ENCODE measurements at places on chromosomes 3 and 15.

DNA sequence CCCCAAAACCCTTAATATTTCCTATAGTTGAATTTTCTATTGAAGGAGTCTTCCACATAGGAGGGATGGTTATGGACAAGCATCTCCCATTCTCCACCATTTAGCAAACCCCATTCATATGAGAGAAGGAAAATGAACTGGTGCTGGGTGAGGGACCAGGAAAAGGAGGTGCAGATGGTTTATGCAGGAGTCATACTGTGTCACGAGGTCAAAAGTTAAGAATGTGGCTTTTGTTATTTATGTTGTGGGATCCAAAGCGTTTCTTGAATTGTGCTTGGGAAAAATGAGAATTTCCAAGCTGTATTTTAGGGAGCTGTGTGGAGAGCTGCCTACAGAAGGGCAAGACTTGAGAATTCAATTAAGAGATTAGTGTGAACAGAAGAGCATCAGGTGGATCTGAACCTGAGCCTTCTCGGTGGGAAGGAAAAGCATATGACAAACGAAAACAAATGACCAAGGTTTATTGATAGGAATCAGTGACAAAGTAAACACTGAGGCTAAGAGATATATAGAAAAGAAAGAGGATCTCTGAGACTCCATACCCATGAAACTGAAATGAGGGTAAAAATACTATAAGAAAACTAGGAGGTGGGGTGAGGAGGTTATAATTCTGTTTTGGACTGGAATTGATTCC, 473.3 kb upstream of the NR2F2 start:
- no peak overlapping the region for H3K27ac ChIP-seq
- no peak for ATAC-seq
- no peaks in the 10 kb centered on the region for H3K4me1 ChIP-seq
- H3K36me3 ChIP-seq: no peaks in the 10 kb centered on the region

DNA sequence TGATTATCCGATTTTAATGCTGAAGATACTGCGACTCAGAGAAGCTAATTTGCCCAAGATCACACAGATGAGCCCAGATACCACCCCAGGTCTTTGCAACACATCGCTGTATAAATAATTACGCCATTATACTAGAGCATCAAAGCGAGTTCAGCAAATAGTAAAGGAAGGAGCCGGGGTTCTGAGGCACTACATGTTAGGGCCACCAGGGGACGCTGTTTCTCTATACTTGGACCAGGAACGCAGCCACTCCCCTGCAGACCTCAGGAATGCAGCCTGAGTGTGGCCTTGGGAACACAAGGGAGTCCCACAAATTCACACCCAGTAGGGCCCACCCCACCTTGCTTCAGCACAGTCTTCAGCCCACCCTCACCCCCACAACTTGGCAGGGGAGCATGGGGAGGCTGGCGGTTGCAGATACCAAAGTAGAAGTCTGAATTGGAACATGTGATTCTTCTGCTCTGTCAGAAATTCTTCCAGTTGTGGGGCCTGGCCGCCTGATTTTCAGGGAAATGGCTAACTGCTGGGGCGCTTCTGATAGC, 57.8 kb upstream of the RYK start:
- H3K4me1 ChIP-seq: peaks cover 4% of the 10 kb centered on the region
- no peaks in the 10 kb centered on the region for H3K36me3 ChIP-seq
- H3K4me3 ChIP-seq: no peak overlapping the region
- H3K27ac ChIP-seq: no peak overlapping the region
- peaks cover 24% of the 10 kb centered on the region for H3K27me3 ChIP-seq

DNA sequence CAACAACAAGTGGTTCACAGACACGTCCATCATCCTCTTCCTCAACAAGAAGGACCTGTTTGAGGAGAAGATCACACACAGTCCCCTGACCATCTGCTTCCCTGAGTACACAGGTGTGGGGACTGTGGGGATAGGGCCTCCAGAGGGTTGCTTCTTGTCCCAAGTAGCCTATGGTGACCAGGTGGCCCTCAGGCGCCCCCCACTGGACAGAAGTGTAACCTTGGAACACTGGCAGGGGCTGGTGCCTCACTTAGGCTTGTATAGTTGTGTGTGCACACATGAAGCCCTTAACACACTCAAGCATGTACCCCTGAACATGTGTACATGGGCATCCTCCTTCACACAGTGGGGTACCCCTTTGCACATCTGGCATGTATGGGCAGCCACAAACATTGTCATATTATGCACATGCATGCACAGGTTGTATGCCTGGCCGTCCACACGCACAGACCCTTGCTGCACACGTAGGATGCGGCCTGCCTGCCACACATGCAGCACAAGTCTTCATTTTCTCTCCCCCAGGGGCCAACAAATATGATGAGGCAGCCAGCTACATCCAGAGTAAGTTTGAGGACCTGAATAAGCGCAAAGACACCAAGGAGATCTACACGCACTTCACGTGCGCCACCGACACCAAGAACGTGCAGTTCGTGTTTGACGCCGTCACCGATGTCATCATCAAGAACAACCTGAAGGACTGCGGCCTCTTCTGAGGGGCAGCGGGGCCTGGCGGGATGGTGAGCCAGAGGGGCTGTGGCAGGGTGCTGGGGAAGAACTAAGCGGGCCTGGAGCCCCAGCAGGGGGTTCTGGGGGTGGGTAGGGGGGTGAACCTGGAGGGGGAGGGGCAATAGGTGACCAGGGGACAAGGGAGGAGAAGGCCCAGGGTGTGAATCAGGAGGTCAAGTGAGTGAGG, 11.7 kb upstream of the SEMA3B start:
- ATAC-seq: no peak
- no peaks in the 10 kb centered on the region for H3K27me3 ChIP-seq
- peaks cover 75% of the 10 kb centered on the region for H3K36me3 ChIP-seq

DNA sequence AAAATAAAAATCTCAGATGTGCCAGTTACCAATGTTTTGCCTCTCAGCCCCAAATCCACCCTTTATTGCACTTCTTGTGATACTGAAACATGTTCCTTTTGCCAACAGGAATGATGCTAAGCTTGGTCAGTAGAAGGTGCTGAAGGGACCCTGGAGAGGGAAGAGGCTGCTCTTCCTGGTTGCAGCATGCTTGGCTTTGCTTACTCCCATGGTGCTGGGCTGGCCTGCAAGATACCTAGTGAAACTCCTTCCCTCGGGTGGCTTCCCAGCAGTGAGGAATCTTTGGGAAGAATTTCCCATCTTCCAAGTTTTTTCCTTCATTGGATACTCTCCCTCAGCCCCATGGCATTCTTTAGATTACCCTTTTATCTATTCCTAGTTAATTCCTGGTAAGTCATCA, 151.8 kb upstream of the TGFBR2 start:
- no peaks in the 10 kb centered on the region for H3K36me3 ChIP-seq
- H3K27me3 ChIP-seq: no peaks in the 10 kb centered on the region
- no peak overlapping the region for H3K27ac ChIP-seq
- ATAC-seq: no peak
- H3K4me1 ChIP-seq: no peaks in the 10 kb centered on the region
- H3K4me3 ChIP-seq: no peak overlapping the region

DNA sequence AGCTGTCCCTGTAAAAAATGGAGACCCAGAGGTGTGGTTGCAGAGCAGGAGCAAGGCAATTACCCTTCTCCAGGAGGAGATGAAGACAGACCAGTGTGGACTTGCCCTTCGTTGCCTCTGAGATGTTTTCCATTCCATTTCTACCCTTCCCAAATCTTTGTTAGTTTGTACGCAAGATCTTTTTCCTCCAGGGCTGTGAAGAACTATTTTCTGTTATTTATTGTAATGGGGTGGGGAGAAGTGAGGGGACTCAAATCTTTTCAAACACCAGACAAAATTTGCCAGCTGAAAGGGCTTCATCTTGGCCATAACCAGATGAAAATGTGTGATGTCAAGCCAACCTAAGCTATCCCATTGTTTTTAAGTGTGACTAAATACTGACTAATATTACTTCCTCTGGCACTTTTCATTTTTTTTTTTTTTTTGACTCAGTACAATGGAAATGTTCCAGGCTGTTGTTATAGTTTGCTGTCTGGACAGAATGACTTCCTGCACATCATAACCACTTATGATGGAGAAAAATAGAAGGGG, 271.3 kb upstream of the TPRG1 start:
- H3K4me1 ChIP-seq: no peaks in the 10 kb centered on the region
- ATAC-seq: peak; percentile 35
- H3K36me3 ChIP-seq: no peaks in the 10 kb centered on the region
- H3K27ac ChIP-seq: no peak overlapping the region

DNA sequence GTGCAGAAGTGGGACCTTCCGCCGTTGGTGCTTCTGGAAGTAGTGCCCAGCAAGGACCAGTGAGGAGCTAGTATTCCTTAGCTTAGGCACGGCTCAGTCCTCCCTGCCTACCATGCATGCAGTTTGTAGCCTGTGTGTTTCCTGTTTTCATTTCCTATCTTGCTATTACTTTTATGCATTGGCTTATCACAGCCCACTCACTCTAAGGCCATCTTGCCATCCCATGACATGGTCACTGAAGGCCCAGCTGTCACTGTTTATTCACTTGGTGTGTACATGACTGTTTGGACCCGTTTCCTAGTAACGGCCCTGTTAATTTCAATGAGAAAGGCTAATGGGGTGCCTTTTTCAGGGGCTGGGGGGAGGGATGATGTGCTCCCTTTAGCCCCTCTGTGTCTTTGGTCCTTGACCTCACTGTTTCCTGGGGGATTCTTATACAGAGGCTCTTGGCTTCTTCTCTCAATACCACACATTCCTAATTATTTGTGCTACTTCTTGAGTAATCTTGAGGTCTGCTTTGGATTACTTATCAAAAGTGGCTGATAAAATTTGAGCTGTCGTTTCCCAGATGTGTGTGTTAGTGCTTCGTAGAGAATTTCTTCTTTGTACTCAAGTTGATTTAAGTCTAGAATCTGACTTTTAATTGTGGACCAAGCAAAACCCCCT, 24.5 kb upstream of the TRAK1 start:
- ATAC-seq: no peak
- H3K27me3 ChIP-seq: no peaks in the 10 kb centered on the region
- H3K36me3 ChIP-seq: no peaks in the 10 kb centered on the region
- no peak overlapping the region for H3K4me3 ChIP-seq
- peaks cover 3% of the 10 kb centered on the region for H3K4me1 ChIP-seq

DNA sequence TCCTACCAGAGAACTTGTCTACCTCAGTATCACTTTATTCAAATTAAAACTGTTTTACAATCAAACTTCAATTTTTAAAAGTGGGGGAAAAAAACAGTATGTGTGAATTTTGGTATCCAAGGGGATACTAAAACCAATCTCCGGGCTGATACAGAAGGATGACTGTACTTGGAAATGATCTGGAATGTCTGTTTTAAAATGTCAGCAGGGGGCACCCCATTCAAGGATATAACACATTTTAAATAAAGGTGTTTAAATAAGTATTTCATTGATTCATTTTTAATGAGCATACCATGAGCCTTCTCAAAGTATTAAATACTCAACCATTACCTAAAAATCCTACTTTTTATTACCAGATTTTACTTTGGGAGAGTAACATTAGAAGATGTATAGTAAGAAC, 67.9 kb downstream of the ULK4 start:
- ATAC-seq: no peak
- no peaks in the 10 kb centered on the region for H3K27me3 ChIP-seq
- H3K4me3 ChIP-seq: no peak overlapping the region
- no peaks in the 10 kb centered on the region for H3K4me1 ChIP-seq
- peaks cover 54% of the 10 kb centered on the region for H3K36me3 ChIP-seq
- H3K27ac ChIP-seq: no peak overlapping the region

DNA sequence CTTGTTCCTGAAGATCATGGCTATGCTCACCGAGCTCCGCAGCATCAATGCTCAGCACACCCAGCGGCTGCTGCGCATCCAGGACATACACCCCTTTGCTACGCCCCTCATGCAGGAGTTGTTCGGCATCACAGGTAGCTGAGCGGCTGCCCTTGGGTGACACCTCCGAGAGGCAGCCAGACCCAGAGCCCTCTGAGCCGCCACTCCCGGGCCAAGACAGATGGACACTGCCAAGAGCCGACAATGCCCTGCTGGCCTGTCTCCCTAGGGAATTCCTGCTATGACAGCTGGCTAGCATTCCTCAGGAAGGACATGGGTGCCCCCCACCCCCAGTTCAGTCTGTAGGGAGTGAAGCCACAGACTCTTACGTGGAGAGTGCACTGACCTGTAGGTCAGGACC, 35.2 kb downstream of the NR1I2 start:
- H3K27ac ChIP-seq: no peak overlapping the region
- peaks cover 4% of the 10 kb centered on the region for H3K27me3 ChIP-seq
- no peaks in the 10 kb centered on the region for H3K36me3 ChIP-seq
- H3K4me1 ChIP-seq: no peaks in the 10 kb centered on the region
- no peak overlapping the region for H3K4me3 ChIP-seq

- peaks cover 100% of the 10 kb centered on the region for H3K36me3 ChIP-seq
- H3K27me3 ChIP-seq: no peaks in the 10 kb centered on the region
- H3K27ac ChIP-seq: no peak overlapping the region
- no peak for ATAC-seq
- H3K4me1 ChIP-seq: peaks cover 72% of the 10 kb centered on the region
- peak overlapping the region; percentile 89 for H3K4me3 ChIP-seq
These were observed 8.6 kb downstream of the TLE3 start for GRCh38 chr15:70088887-70089691.

DNA sequence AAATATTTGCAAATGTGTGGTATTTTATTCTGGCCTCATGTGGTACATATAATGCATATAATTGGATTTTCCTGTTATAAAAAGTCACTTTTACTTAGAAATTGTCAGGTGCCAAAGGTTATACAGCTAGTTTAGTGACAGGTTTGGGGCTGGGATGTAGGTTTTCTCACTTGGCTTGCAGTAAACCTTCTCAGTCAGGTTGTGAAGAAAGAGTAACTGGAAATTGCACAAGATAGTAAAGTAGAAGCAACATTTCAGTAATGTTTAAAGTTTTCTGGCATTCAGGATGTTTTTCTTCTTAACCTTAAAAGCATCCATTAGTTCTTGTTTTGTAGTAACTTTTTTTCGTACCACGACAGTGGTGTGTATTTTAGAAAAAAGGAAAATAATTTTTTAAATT, 53.9 kb downstream of the MEF2A start:
- H3K27me3 ChIP-seq: no peaks in the 10 kb centered on the region
- ATAC-seq: no peak
- H3K36me3 ChIP-seq: no peaks in the 10 kb centered on the region

DNA sequence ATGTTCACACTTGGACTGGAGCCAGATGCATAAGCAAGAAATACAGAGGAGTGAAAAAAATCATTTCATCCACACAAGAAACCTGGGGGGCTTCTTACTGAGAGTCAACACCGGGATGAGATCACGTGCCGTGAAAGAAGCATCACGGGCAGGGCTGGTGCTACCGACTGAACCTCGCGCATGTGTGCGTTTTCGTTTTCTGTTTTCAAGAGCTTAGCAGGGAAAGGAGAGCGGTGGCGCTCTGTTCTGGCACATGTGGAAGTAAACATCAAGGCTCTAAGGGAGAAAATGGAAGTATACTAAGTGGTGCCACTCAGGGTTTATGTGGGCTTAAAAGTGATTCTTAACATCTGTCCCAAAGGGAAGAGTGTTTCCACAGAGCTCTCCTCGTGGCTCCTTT, 55.9 kb downstream of the VGLL4 start:
- H3K27ac ChIP-seq: peak overlapping the region; percentile 35
- peaks cover 20% of the 10 kb centered on the region for H3K36me3 ChIP-seq
- H3K4me1 ChIP-seq: peaks cover 40% of the 10 kb centered on the region

DNA sequence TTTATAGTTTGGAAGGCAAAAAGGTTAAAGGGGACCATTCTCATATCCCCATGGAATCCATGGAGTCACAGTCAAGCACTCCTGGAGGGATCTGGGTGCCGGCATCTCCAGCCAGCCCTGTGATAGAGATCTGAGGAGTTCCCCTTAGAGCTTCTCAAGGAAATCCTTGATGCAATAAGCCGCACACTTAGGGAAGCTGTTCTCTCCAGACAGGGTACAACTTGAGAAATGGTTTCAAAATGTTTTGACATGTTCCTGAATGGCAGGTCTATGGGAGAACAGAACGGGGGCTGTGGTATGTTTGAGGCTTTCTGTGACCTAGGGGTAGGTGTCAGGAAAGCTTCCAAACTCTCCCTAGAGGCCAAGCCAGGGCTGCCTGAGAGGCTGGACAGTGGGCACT, 292.9 kb downstream of the TLE3 start:
- H3K27ac ChIP-seq: no peak overlapping the region
- no peaks in the 10 kb centered on the region for H3K4me1 ChIP-seq
- peaks cover 4% of the 10 kb centered on the region for H3K27me3 ChIP-seq
- no peaks in the 10 kb centered on the region for H3K36me3 ChIP-seq
